Esophagus mucosa (tissue), 1 donor: ENCODE measurements at places on chromosomes 2 and 18.
A peak's percentile ranks its signal among the peaks of the same experiment; 100 is the strongest.

DNA sequence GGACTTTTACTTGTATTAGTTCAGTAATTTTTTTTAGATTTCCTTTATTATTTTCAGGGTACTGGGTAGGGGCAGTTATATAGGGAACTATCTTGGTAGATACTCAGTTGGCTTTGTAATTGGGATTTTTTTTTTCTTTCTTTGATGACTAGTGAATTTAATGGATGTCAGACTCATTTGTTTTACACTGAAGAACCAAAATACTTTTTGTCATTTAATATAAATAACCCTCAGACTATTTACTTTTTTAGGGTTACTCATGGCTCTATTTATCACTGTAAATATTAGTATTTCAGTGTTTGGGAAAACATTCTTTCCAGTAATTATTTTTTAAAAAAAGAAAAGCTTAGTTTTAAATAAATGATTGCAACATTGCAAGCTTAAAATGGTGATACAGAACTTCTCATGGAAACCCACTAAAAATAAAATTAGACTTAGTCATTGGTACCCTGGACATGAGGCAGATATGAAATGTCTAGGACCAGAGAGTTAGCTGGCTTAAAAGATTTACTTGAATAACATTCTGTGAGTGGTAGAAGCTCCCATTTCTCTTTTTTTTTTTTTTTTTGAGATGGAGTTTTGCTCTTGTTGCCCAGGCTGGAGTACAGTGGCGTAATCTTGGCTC lies 74.4 kb upstream of the CYP20A1 start:
- no peak for ATAC-seq

GRCh38 chr2:26542194-26542455 lies 64.2 kb upstream of the OTOF start:
- no peak for ATAC-seq

- ATAC-seq, result peak; percentile 11
Measured at GRCh38 chr18:48949606-48950535, 894 bp downstream of the SMAD7 start.

- ATAC-seq, result no peak
Measured at GRCh38 chr18:75257605-75258004, 47.0 kb downstream of the TSHZ1 start.

GRCh38 chr2:118148809-118149208 lies 60.5 kb downstream of the INSIG2 start:
- ATAC-seq, result no peak

DNA sequence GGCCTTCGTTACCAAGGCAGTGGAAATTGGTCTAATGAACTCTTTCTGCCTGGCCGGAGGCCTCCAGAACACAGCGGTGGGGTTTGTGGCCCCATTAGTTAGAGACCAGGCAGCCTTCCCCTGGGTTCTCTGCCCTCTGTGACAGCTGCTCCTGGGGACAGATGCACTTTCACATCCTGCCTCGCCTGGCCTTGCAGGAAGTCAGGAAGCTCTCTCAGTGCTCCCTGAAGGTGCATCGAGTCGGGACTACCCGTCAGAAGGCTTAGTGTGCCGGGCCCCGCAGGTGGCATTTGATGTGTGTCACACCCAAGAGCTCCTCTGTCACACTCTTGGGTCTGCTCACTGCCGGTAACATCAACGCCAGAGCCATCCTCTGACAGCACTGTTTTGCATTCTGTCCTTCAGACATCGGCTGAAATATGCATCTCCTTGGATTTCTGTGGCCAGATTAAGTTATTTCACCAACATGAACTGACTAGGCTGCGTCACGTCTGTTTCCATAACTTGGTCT lies 158.3 kb downstream of the LDLRAD4 start:
- ATAC-seq, result no peak

- no peak for ATAC-seq
Measured at GRCh38 chr2:34414856-34415255, 815.8 kb upstream of the FAM98A start.

- ATAC-seq, result no peak
Measured at GRCh38 chr2:191222952-191223351, 22.3 kb upstream of the MYO1B start.

GRCh38 chr2:148135705-148136104 lies 114.8 kb downstream of the MBD5 start:
- ATAC-seq, result no peak

- ATAC-seq, result no peak
Measured at GRCh38 chr2:10414591-10414990, 33.5 kb downstream of the ODC1 start.
